Hepatocyte (in vitro differentiated cells): ENCODE measurements at places on chromosomes 13 and 19.

GRCh38 chr19:21947775-21948174 lies 63.0 kb downstream of the ZNF208 start:
- DNase-seq = no peak

GRCh38 chr13:53612200-53612599 lies 583.6 kb downstream of the OLFM4 start:
- no peak for DNase-seq

DNA sequence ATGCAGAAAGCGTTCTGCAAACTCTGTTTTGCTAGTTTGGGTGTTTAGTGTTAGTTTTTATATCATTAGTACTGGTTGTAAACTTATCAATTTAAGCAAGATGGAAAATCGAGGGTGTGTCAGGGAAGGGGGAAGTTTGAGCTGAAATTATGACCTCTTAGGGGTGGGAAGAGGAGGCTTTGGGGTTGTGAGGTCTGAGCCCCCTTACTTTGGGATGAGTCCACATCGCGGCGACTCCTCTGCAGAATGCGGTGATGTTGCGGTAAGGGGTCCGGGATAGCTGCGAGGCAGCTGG lies 743 bp upstream of the NDUFS7 start:
- no peak for DNase-seq

DNA sequence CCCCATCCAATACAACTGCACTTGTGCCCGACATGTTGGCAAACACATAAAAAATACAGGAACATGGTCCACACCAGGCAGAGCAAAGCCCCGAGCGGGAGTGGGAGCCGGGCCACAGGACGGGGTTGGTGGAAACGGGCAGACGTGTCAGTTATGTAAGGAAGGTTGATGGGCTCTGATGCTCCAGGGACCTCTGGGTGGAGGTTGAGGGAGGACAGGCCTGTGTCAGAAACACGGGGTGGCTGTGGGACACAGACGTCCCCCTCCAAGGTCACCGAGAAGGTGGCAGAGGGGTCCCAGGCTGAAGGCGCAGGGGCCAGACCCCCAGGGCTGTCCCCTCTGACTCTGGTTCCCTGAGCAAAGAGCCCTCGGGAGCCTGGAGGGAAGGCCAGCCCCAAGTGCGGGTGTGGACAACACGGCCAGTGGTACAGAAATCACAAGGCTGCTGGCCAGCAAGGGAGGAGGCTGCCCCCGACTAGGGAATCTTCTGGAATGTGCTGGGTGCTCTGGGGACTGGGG lies 31.4 kb upstream of the C13orf46 start:
- DNase-seq = no peak

- no peak for DNase-seq
Observed at GRCh38 chr13:71303144-71303543, 563.9 kb downstream of the DACH1 start.

DNA sequence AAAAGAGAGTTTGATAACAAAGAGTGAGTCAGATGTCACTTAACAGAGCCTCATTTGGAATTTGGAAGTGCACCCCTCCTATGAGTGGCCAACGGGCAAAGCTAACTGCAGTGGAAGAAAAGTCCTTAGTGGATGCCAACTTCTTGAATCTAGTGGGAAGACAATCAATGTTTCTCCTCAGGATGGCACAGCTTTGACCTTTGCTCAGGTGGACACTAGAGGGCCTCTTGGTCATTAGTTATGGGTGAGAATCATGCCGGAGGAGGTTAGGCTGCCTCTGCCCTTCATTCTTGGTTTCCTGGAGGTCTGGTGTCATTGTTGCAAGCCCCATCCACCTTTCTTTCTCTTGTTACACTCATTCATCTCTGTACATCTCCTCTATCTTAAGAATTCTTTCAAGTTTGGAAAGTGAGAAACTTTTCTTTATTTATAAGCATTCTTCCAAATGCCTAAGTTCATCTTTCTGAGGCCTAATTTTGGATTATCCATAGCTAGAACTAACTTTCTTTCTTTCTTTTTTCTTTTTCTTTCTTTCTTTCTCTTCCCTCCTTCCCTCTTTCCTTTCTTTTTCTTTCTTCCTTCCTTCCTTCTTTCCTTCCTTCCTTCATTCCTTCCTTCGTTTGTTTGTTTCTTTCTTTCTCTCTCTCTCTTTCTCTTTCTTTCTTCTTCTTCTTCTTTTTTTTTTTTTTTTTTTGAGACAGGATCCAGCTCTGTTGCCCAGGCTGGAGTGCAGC lies 327.2 kb upstream of the TSHZ3 start:
- DNase-seq = peak; percentile 13

GRCh38 chr13:37417060-37417441 lies 181.5 kb downstream of the POSTN start:
- DNase-seq = no peak

GRCh38 chr19:4636151-4636717 lies 3.1 kb upstream of the TNFAIP8L1 start:
- DNase-seq = peak; percentile 84
